Uterus (tissue), 4 donors: ENCODE measurements at places on chromosomes 2 and 18. TPM values are rescaled to one million over a fixed set of nuclear protein-coding genes. Genes with fewer than 3 reads are reported as not detected.

DNA sequence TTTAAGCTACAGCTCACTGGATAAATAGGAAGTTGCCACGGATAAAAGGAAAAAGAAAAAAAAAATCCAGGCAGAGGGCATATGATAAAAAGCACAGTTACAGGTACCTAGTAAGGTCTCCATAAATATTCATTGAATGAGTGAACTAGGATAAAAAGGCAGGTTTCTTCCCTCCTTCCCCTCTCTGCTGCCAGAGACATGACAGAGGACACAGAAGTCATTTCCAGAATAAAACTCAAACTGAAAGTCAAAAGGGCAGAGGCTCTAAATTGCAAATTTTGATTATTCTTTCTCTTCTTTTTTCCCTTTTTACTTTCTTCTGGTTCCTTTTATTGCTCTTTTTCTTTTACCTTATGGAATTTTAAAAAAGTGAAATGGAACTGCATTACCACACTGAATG is 7.7 kb downstream of the CD302 start:
- DNase-seq = no peak
- no peaks in the 10 kb centered on the region for H3K27me3 ChIP-seq
- H3K4me3 ChIP-seq = no peak overlapping the region
- no peak overlapping the region for H3K27ac ChIP-seq

DNA sequence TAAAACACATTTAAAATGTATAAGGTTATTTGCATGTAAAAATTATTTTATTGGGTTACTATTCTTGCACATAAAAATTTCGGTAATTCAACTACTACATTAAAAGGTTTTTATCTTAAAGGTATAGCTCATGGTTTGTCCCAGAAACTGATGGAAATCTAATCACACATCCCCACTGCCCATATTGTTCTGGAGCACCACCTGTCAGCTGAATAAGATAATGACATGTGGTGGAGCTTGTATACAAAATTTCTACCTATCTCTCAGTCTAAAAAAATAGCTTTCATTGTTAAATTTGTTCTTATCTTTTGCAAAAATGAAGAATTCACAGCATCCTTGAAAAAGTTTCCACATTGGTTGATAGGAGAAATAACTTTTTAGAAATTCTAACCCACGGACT is 18.3 kb downstream of the ERBB4 start:
- H3K36me3 ChIP-seq = no peaks in the 10 kb centered on the region
- no peaks in the 10 kb centered on the region for H3K4me1 ChIP-seq
- DNase-seq = no peak
- H3K4me3 ChIP-seq = no peak overlapping the region

GRCh38 chr2:95234816-95235215 is 27.5 kb downstream of the ZNF892 start:
- H3K36me3 ChIP-seq = no peaks in the 10 kb centered on the region
- no peak overlapping the region for H3K27ac ChIP-seq
- DNase-seq = no peak
- H3K4me3 ChIP-seq = no peak overlapping the region
- no peaks in the 10 kb centered on the region for H3K27me3 ChIP-seq
- H3K4me1 ChIP-seq = no peaks in the 10 kb centered on the region

DNA sequence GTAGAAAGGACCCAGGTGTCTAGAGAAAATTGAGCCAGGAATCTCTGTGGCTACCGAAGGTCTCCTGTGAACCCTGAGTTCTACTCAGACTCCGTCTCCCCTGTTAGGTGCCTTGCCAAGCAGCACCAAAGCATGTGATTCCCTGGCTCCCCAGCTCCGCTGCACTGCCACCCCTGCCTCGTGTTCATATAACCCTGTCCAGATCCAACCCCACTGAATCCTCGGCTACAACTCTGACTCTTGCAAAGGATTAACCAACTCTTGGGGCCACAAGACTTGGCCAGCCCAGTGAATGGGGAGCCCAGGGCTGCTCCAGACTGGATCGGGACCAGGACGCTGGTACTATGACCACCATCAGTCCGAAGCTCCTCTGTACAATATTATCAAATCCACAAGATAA is 37.3 kb upstream of the ACAA2 start:
- no peak for DNase-seq
- H3K27ac ChIP-seq = no peak overlapping the region
- H3K4me1 ChIP-seq = no peaks in the 10 kb centered on the region
- no peak overlapping the region for H3K4me3 ChIP-seq
- H3K36me3 ChIP-seq = no peaks in the 10 kb centered on the region
- no peaks in the 10 kb centered on the region for H3K27me3 ChIP-seq

The DSG1 gene
- 0.14 TPM for total RNA-seq

The ARHGAP25 gene
- 11.4 TPM for total RNA-seq

- no peaks in the 10 kb centered on the region for H3K27me3 ChIP-seq
- no peak overlapping the region for H3K4me3 ChIP-seq
- no peaks in the 10 kb centered on the region for H3K36me3 ChIP-seq
- no peak overlapping the region for H3K27ac ChIP-seq
- no peaks in the 10 kb centered on the region for H3K4me1 ChIP-seq
These were observed 25.6 kb downstream of the SERTAD2 start for GRCh38 chr2:64627860-64628841.

DNA sequence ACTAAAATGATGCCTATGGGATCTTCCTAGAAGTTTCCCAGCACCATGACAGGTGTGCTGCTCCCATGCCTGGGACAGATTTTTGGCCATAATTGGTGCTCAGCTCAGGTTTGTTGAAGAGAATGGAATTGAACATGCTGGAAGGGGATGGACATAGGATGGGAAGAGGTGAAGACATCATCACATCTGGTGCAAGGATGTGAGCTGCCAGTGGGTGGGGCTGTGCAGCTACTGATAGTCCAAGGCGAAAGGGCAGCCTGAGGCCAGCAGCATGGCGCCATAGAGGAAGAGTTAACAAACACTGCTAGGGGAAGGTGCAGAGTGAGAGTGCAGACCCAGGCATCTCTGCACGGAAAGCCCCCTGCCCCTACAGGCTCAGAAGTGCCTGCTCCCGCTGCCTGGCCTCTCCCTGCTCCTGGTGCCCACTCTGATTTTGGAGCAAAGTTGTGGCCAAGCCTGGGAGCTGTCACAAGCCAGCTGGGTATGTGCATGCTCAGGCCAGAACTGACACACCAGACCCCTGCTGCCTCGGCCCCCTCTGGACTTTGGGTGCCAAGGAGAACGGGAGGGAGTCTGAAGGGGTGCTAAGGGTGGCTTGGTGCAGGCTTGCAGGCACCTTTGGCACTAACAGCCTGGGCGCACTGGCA is 178.6 kb downstream of the ZBTB7C start:
- H3K27me3 ChIP-seq = no peaks in the 10 kb centered on the region
- no peaks in the 10 kb centered on the region for H3K36me3 ChIP-seq
- peaks cover 5% of the 10 kb centered on the region for H3K4me1 ChIP-seq
- no peak overlapping the region for H3K27ac ChIP-seq
- DNase-seq = no peak

DNA sequence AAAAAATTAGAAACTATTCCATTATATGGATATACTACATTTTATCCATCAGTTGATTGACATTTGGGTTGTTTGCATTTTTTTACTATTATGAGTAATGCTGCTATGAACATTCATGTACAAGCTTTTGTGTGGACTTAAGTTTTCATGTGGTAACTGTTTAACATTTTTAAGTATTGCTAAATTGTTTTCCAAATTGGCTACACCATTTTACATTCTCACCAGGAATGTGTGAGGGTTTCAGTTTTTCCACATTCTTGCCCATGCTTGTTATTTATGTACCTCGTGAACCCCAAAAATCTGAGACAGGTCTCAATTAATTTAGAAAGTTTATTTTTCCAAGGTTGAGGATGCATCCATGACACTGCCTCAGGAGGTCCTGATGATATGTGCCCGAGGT is 3.1 kb upstream of the TXNL4A start:
- H3K4me1 ChIP-seq = no peaks in the 10 kb centered on the region
- H3K36me3 ChIP-seq = no peaks in the 10 kb centered on the region
- DNase-seq = no peak
- no peaks in the 10 kb centered on the region for H3K27me3 ChIP-seq

GRCh38 chr2:161426922-161427663 is 11.0 kb downstream of the TBR1 start:
- peaks cover 2% of the 10 kb centered on the region for H3K27me3 ChIP-seq
- peaks cover 10% of the 10 kb centered on the region for H3K4me1 ChIP-seq
- no peak for DNase-seq

DNA sequence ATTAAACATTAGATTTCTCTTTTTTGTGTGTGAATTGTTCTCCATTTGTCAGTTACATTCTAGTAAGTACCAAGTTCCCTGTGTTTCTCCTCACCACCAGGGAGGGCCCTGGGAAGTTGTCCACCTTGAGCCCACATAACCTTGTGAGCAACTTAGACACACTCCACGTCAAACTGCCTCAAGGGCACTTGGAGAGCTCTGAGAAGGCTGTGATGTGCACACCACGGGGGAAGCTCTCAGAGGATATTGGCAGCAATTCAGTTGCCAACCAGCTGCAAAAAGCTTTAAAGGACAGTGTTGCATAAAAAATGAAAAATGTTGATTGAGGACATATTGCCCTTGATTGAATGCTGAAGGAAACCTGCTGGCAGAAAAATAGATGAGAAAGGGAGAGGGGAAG is 743.6 kb downstream of the RNF144A start:
- H3K27ac ChIP-seq = no peak overlapping the region
- H3K4me3 ChIP-seq = no peak overlapping the region
- H3K4me1 ChIP-seq = no peaks in the 10 kb centered on the region

The C1QL2 gene
- not detected for total RNA-seq

The CDCA7 gene
- total RNA-seq = 31.0 TPM

GRCh38 chr2:10085043-10085667 is 4.9 kb upstream of the CYS1 start:
- H3K4me1 ChIP-seq = no peaks in the 10 kb centered on the region
- no peak overlapping the region for H3K4me3 ChIP-seq
- DNase-seq = no peak

GRCh38 chr2:157076526-157077161 is 180.9 kb upstream of the GALNT5 start:
- no peak overlapping the region for H3K27ac ChIP-seq
- no peaks in the 10 kb centered on the region for H3K36me3 ChIP-seq
- no peak overlapping the region for H3K4me3 ChIP-seq
- DNase-seq = no peak
- no peaks in the 10 kb centered on the region for H3K27me3 ChIP-seq
- H3K4me1 ChIP-seq = no peaks in the 10 kb centered on the region
